ENCODE measurements at places on chromosomes 12 and 14. TPM values are rescaled to one million over a fixed set of nuclear protein-coding genes. Genes with fewer than 3 reads are reported as not detected.

The PRICKLE1 gene
- 25.7 TPM for total RNA-seq

The CRADD gene
- 45.7 TPM for total RNA-seq

The EML1 gene
- total RNA-seq, result 35.6 TPM

The DHH gene
- total RNA-seq, result 0.77 TPM

The GALNT4 gene
- 3.9 TPM for total RNA-seq

The PRR4 gene
- 0.50 TPM for total RNA-seq

The FAM90A1 gene
- total RNA-seq, result 0.31 TPM

The SMOC1 gene
- 23.2 TPM for total RNA-seq

The RAB21 gene
- total RNA-seq, result 152 TPM

The SRRM4 gene
- total RNA-seq, result 0.91 TPM

The PLEKHD1 gene
- 0.20 TPM for total RNA-seq

The FAM161B gene
- 3.7 TPM for total RNA-seq

The AMN gene
- 0.58 TPM for total RNA-seq

The RNU6-8 gene
- total RNA-seq, result not detected

The RND1 gene
- total RNA-seq, result 0.41 TPM

The PTPRO gene
- 1.7 TPM for total RNA-seq

The HSPB8 gene
- total RNA-seq, result 452 TPM
